ENCODE measurements at places on chromosomes 2 and 18.

GRCh38 chr2:144333143-144333555 lies 186.8 kb downstream of the ZEB2 start:
- no peak for DNase-seq

DNA sequence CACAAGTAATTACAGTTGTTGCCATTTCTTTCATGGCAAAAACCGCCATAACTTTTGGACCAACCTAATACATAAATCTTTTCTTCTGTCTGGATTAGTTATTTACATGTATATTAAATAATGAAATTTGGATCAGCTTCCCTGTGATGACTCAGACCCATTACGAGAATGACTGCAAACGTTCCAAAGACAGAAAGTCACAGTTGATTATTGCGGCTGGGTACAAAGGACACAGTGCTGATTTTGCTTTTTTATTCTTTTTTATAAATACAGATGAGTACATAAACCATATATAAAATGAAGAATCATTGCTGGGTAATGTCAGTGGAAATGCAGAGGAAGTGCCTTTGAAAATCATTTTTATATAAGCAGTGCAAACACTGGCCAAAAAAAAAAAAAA lies 126.2 kb downstream of the TWIST2 start:
- DNase-seq = no peak

- DNase-seq = peak; percentile 62
Observed at GRCh38 chr2:231223458-231223976, 25.1 kb downstream of the ARMC9 start.

DNA sequence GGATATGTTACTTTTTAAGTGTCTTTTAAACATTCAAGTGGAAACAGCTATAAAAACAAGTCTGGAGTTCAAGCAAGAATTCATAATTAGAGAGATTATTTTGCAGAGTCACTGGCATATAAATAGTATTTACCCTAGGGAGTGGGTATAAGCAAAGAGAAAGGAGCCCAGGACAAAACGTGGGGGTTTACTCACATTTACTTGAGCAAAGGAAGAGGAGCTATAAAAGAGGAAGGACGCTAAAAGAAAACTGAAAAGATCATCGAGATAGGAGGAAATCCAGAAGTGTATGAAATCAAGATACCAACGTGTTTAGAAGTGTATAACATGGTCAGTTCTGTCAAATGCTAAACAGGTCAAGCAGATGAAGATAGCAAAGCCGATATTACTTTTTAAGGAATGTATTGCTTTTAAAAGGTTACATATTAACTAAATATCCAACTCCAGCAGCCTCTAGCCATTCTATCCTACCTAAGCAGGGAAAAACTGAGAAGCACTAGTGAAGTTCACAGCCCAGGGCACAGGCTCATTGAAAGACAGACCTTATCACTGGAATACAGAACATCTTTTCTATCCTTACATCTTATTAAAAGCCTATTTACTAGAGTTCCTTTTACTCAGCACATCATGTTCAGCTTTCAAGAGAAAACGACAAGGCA lies 8.6 kb downstream of the KANSL1L start:
- no peak for DNase-seq

GRCh38 chr2:54958717-54959371 lies 91.4 kb downstream of the RTN4 start:
- no peak for DNase-seq

- no peak for DNase-seq
Observed at GRCh38 chr2:60837123-60837522, 44.3 kb upstream of the REL start.

DNA sequence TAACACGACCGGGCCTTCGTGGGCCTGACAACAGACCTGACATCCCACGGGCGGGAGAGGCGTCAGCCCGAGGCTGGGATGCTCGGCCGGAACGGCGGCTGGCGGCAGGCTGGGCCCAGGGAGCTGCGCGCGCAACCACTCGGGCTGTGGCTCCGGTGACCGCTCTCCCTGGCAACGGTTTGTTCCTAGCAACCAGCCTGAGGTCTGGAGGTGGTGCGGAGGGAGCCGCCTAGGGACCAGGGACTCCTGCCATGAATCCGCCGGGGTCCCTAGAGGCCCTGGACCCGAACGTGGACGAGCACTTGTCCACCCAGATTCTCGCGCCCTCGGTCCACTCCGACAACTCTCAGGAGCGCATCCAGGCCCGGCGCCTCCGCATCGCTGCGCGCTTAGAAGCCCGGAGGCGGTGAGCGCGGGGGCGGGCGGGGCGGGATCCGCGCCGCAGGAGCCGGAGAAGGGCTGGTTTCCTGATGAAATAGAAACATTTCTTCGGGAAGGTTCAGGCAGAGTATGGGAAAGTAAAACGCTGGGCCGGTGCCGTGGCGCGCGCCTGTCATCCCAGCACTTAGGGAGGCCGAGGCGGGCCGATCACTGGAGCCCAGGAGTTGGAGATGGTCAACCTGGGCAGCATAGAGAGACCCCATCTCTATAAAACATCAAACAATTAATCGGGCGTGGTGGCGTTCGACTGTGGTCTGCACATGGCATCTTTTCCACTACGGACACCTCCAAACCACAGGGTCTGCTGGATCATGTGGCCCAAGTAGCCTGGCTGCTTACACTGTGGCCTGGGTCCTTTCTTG lies at the start of gene DRC1:
Gene DRC1 (plus strand): TSS at position 182 of the 803 bp plus-strand sequence. CDS start 70 bp downstream, at position 252.
- no peak for DNase-seq

GRCh38 chr2:20506201-20506685 lies 59.4 kb downstream of the RHOB start:
- no peak for DNase-seq

- no peak for DNase-seq
Observed at GRCh38 chr2:152585830-152586484, 131.3 kb downstream of the PRPF40A start.

DNA sequence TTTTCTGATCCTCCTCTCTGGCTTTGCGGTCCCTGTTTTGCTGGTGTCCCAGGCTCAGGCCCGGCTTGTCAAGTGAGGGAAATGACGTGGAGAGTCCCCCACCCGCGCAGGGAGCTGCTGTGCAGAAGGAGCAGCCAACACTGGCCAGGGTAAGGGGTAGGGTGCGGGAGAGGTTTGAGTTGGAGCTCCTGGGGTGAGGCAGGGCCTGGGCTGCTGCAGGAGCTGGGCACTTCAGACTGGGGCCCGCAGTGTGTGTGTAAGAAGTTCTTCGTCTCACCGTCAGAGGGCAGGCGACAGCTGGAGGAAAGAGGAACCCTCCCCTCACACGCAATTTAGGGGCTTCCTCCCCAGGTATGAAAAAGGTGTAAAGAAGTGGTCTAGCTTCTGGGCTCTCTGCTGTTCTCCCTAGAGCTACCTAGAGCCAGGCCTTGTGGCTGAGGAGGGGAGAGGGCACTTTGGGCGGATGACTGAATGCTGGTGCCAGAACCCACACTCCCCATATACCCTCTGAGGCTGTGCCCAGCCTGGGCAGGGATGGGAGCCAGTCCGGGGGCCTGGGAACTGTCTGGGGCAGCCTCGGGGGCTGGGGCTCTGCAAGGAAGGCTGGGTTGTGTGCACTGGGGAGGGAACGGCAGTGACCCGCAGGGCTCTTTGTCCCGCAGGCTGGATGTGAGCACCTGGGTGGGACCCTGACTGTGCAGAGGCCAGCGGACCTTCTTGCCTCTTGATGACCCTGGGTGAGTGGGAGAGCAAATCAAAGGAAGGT lies 11.8 kb downstream of the CELF4 start:
- DNase-seq = no peak
